GM12891 (cell line): ENCODE measurements at places on chromosomes 3 and 15.

DNA sequence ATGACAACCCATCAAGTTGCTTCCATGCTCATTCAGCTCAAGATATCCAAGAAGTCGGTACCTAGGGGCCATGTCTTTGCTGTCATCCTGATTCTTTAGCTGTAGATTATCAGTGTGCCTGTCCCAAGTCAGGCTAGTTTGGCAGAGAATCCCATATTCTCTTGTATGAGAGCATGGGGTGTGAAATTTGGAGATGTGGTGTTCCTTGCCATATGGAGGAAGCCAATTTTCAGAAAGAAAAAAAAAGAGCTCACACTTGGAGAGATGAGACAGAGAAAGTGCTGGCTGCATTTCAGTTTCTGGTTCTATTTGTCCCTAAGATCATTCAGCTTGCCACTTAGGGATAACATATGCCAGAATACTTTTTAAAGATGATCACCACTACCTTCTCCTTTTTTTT is 52.3 kb upstream of the SLC4A7 start:
- no peak for DNase-seq

- no peak for DNase-seq
Measured at GRCh38 chr15:67002368-67002767, 63.0 kb upstream of the SMAD3 start.

GRCh38 chr3:162170581-162170980 is 674.0 kb downstream of the OTOL1 start:
- DNase-seq: no peak

GRCh38 chr3:13465236-13465873 is 14.8 kb upstream of the HDAC11 start:
- no peak for DNase-seq

DNA sequence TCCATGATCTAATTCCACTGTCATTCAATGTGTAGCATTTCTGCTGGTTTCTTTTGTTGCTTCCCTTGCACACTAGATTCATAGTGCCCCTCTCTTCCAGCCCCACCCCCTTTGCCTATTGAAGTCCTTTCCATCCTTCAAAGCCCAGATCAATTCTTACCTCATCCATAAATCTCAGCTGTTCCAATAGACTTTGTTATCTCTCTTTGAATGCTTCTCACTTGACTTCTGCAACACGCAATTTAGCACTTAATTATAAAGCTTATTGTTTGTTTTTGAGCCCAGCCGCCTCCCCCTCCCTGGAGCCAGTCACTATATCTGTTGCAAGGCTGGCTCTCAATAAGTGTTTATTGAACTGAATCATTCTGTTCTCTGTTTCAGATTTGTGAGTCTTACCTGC is 174.6 kb upstream of the TBL1XR1 start:
- DNase-seq: no peak

- no peak for DNase-seq
Measured at GRCh38 chr15:35289024-35289617, 204.0 kb upstream of the NANOGP8 start.

GRCh38 chr3:159038405-159038804 is 236.6 kb downstream of the MFSD1 start:
- no peak for DNase-seq

DNA sequence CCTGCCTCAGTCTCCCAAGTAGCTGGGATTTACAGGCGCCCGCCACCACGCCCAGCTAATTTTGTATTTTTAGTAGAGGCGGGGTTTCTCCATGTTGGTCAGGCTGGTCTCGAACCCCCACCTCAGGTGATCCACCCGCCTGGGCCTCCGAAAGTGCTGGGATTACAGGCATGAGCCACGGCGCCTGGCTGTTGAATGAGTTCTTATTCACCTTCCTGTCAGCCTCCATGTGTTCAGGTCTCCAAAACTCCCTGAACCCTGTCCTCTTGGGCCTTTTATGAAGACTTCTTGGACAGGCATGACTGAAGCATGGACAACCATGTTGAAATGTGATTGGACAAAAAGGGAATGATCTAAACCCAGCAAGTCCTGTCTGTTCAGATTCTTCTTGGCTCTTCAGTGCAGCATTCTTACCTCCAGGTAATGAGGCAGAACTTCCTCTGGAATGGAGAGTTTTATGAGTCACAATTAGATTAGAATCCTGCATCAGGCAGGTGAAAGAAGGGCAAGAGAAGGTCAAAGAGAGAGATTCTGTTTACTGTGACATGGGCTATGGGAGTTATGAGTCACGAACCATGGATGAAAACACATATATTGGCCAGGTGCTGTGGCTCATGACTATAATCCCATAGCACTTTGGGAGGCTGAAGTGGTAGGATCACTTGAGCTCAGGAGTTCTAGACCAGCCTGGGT is 23.1 kb upstream of the EIF4A2 start:
- DNase-seq: no peak

- no peak for DNase-seq
Measured at GRCh38 chr3:55172913-55173312, 245.1 kb upstream of the LRTM1 start.

DNA sequence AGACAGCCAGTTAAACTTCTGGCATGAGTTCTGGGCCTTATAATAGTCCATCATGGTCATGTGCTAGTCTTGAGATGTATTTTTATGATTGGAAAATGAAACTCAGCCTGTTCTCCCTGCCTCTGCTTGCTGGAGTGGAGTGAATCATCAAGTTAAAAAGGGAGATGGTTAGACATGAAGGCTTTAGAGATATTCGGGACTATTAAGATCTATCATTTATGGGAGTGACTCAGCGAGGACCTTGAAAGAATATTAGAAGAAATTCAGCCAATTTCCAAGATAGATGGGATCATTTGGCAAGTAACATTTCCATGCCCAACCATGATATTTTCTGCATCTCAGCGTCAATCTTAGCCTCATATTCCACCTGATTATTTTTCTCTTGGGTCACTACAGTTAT is 79.8 kb downstream of the AGBL1 start:
- no peak for DNase-seq

DNA sequence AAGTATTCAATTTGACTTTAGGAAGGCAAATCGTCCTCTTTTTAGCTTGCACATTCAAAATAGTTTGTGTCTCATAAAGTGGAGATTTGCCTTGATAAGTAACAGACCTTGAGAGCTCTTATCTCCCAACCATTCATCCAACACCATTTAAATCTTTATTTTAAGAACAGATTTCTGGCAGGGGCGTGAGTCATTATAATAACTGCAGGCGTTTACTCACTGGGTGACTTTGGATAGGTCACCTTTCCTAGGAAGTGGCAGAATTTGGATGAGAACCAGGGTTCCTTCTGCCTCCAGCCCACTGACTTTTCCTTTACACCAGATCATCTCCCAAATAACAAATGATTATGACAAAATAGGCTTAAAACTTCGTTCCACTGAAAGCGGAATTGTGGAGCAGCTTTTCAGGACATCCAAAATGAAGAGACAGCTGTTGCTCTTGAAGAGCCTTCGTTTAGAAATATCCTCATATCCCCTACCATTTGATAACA is 5.0 kb downstream of the LMCD1 start:
- DNase-seq: no peak

DNA sequence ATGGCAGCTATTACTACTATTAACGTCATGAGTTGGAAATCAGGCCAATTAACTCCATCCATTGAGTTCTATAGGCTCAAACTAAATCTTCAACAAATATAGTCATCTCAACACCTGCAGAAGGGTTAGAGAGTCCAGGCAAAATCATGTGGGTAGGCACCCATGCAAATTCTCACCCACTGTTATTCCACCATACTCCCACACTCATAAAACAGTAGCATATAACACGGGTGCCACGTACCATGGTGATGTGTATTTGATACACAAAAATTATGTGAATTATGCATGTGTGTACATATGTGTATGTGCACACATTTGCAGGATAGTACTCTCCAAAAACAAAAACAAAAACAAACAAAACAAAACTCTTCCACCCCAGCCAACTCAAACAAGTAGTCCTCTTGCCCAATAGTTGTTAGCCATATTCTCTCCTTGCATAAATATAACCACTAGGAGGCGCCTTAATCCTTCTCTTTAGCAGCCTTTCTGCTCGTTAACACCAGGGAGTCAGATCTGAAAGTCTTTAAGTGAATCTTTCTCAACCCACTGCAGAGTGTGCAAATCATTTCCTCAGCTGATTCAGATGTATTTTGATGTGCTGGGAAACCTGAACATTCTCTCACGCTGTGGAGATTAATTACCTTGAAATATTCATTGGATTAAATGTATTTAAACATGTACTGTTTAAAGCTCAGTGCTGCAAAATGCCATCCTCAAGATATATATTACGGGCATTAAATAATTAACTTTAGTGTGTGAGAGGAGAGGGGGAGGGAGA is 38.0 kb upstream of the COPB2 start:
- DNase-seq: peak; percentile 39

- DNase-seq: no peak
Measured at GRCh38 chr15:57146506-57147201, 228.2 kb downstream of the TCF12 start.

GRCh38 chr15:25176616-25176923 is 221.8 kb downstream of the SNRPN start:
- no peak for DNase-seq

DNA sequence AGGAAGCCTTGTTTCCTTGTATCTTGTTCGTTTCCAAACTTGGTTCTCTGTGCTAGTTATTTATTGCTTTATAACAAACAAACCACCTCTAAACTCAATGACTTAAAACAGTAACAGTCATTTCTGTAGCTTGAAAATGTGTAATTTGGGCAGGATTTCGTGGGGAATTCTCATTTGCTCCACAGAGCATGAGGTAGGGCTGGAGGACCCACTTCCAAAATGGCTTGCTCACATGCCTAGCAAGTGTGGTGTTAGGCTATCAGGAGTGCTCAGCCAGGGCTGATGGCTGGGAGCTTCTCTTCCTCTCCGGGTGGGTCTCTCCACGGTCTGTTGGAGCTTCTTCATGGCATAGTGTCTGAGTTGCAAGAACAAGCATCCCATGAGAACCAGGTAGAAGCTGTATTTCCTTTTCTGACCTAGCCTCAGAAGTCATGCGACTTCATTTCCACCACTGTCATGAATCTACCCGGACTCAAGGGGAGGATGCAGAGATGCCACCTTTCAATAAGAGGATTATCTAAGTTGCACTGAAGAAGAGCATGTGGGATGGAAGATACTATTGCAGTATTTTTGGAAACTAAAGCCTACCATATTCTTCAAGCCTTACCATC is 8.2 kb upstream of the TNIK start:
- DNase-seq: no peak

GRCh38 chr3:171741377-171741776 is 68.9 kb downstream of the PLD1 start:
- no peak for DNase-seq

DNA sequence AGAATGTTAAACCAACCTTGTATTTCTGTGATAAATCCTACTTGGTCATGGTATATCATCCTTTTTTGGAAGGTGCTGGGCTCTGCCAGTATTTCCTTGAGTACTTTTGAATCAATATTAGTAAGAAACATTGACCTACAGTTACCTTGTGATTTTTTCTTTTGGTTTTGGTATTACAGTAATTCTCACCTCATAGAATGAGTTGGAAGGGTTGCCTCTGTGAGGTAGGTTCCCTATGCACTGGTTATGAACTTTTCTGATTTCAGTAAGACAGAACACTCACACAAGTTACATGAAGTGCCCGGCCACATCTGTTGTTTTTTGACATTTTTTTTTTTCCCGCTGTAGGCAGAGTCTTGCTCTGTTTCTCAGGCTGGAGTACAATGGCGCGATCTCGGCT is 20.0 kb downstream of the PCCB start:
- DNase-seq: no peak

DNA sequence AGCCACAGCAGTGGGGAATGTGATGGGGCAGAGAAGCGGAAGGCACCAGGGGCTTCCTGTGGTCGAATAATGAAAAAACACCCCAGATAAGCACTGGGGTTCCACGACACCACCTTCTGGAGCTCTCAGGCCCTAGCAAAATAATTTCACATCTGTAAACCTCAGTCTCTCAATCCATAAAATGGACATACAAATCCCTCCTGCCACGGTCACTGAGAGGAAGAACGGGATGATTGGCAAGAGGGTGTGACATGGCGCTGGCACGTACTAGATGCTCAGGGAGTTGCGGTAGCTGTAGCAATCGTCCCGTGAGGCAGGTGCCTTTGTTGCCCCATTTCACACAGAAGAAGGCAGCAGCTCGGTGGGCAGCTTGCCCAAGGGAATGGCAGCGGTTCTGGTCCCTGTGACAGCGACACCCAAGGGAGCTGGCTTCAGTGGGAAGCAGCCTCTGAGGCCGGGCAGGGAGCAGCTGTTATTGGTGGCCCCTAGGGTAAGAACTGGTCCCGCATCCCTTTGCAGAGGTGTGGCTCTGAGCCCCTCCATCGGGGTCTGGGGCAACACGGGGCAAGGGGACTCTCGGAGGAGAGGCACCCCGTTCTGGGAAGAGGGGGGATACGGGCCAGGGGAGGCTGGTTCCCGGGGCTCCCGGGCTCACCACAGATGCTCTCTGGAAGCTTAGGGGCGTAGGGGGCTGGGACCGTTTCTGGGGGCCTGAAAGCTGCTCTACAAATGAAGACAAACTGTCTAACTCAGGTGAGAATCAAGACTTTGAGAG is 114.0 kb upstream of the ALDH1A3 start:
- no peak for DNase-seq

GRCh38 chr15:74226761-74227540 is 9.2 kb upstream of the CCDC33 start:
- DNase-seq: no peak

DNA sequence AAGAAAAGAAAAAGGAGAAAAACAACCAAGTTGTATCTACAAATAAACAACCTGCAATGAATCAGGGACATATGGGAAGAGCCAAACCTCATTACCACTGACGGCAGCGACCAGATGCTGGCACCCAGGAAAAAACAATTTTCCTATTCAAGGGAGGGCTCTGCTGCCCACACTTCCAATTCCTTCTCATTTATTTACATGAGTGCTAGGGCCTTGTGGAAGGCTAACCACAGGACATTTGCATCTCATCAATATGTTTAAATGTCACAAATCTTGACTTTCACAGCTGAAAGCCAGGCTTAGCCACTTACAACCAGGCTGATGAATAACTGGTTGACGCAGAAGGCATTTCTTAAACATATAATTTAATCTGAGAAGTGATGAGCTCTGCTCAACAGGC is 36.0 kb downstream of the RFTN1 start:
- no peak for DNase-seq

DNA sequence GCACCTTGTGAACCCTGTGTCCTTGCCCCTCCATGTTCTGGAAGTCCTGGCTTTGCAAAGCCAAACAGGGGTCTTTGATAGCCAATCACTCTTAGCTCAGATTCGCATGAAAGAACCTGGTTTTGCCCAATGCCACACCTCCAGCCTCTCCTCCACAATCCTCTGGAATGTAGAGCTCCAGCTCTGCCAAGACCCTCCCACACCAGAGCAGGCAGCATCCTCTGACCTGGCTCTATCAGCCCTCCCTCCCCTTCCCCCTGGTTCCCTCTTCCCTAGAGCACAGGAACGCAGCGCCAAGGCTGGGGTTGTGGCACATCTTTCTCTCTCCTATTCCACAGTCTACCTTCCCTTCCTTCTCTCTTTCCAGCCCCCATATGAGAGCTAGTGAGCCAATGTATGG is 133.3 kb downstream of the RPLP1 start:
- no peak for DNase-seq

GRCh38 chr15:23472678-23473077 is 25.6 kb upstream of the GOLGA6L2 start:
- DNase-seq: no peak
